ENCODE measurements at places on chromosomes 5 and 9.

DNA sequence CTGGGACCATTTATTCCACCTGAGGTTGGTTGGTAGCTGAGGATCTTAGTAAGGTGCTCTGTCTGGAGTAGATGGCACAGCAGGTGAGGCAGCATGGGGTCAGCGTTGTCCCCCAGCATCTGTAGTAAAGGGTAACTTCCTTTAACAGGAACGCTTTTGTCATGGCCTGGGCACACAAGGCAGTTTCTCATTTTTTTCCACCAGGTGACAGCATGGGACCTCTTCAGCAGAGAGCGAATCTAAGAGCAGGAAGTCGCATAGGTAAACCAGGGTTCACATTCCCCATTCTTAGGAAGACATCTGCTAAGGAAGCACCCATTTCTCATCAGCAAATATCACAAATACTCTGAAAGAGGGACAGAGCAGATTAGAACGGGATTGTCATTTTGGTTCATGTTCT is 56.5 kb downstream of the GPR107 start:
- DNase-seq = no peak

DNA sequence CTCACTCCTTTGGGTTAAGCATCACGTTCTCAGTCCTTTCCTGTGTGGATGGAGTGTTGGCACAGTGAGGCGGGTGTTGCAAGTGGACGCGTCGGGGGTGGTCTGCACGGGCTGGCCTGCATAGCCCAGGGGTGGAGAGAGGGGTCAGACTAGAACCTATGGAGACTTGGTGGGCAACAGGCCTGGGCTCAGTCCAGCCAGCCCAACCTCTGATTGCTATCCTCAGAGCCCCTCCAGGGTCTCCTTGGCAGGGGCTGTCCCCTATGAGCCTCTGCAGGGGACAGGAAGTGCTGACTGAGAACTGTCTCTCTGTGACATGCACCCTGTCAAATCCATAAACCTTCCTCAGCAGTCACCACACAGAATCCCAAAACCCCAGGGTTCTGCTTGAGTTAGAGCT is 2.3 kb downstream of the DCANP1 start:
- DNase-seq = no peak

GRCh38 chr5:171137768-171138525 is 171.1 kb upstream of the TLX3 start:
- no peak for DNase-seq

DNA sequence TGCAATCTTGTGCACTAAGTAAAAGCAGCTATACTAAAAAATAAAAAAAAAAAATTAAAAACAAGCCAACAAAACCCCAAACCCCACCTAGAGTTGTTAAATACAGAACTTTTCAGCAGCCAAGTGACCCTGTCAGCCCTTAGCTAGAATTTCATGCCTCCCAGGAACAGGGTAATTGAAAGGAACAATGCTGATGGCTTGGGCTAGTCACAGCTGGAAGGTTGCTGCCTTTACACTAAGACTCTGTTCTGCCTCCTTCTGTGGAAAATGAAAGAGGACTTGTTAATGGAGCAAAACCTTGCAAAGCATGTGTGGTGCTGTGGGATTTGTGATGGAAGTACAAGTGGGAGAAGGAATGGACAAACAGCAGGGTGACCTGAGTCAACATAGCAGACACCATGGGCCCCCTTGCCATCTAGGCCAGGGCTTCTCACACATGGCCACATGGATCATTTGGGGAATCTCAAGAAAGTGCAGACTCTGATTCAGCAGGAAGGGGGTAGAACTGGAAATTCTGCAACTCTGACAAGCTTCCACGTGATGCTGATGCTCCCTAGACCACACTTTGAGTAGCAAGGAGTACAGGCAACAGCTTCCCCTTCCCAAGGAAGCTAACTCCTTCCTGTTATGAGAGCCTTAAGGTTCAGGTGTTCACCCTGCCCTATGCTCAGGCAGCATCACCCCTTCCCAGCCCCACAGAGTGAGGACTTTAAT is 14.9 kb upstream of the TMEM252 start:
- DNase-seq = no peak

DNA sequence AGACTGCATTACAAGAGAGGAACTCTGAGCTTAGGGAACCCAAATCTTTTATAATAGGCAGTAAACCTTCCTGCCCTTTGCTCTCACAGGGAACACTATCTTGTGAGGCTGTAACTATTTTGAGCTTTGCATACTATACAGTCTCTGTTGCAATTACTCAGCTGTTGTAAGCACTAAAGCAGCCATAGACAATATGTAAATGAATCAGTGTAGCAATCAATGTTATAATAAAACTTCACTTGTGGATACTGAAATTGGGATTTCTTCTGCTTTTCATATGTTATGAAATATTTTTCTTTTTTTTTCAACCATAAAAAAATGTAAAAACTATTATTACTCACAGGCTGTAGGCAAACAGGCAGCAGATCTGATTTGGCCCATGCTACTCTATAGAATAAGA is 16.7 kb upstream of the UBQLN1 start:
- no peak for DNase-seq

GRCh38 chr5:143052967-143053682 is 282.9 kb downstream of the ARHGAP26 start:
- no peak for DNase-seq

GRCh38 chr9:20599195-20599594 is 23.1 kb downstream of the MLLT3 start:
- no peak for DNase-seq

All from GM13976 (cell line).